GM12892 (cell line): ENCODE measurements at places on chromosomes 3 and 15.

DNA sequence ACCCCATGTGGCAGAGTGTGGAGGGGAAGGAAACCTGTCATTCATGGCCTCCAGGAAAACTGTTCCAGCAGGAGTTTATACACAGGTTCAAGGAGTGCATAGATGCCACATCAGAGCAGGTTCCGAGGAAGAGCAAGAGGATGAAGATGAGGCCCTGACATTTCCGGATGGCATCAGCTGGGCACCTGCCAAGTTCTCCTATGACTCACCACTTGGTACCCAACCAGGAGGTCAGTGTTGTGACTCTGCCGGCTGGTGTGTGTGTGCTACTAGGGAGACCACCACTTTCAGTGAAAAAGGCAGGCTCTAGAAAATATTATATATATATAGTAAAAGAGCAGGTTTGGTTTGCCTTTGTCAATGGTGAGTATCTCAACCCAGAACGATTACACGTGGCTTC is 69.3 kb downstream of the NTRK3 start:
- DNase-seq: no peak

GRCh38 chr15:68821190-68821840 is 620 bp upstream of the ANP32A start:
- no peak for DNase-seq

GRCh38 chr15:22778796-22779195 is 7.6 kb upstream of the NIPA1 start:
- DNase-seq: no peak

DNA sequence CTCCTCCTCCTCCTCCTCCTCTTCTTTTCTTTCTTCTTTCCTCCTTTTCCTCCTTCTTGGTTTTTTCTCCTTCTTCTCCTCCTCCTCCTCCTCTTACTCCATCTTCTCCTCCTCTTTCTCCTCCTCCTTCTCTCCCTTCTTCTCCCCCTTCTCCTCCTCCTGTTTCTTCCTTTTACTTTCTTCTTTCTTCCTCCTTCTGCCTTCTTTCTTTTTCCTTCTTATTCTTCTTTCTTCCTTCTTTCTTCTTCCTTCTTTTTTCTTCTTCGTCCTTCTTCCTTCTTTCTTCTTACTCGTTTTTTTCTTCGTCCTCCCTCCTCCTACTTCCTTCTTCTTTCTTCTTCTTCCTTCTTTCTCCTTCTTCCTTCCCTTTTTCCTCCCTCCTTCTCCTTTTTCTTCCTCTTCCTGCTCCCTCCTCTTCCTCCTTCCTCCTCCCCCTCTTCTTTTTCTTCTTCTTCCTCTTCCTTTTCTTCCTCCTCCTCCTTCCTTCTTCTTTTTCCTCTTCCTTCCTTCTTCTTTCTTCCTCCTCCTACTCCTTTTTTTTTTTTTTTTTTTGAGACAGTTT is 92.1 kb downstream of the SLMAP start:
- no peak for DNase-seq

GRCh38 chr3:15629860-15630597 is 28.5 kb downstream of the BTD start:
- peak; percentile 43 for DNase-seq

DNA sequence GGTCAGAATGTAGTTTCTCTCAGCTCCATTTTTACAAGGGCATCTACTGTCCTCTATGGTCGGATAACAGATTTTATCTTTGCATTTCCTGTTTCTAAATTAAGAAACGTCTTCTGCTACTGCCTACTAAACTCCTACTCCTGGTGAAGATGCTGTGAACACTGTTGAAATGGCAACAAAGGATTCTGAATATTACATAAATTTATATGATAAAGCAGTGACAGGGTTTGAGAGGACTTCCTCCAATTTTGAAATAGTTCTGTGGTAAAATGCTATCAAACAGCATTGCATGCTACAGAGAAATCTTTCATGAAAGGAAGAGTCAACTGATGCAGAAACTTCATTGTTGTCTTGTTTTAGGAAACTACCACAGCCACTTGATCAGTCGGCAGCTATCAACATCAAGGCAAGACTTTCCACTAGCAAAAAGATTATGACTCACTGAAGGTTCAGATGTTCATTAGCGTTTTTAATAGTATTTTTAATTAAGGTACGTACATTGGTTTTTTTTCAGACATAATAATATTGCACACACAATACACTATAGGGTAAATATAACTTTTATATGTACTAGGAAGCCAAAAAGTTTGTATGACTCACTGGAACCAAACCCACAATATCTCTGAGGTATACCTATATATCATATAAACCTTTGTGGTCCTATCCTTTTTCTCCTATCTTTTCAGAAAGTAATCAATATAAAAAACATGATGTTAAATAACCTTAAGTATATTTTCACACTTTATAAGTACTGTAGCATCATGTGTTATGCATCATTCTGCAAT is 156.1 kb downstream of the STAG1 start:
- no peak for DNase-seq

DNA sequence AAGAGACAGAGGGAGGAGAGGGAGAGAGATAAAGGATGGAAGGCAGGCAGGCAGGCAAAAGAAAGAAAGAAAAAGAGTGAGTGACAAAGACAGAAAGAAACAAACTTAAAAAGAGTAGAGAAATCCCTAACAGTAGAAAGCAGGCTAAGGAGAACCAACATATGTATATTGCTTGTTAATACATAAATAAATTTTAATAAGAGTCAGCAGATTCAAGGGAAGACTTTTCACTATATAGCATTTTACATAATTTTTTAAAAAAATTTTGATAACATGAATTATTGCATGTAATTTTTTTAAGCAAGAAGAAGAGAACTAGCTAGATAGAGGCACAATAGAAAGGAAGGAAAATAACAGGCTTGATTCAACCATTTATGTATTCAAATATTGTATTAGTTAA is 291.6 kb downstream of the KCNH8 start:
- no peak for DNase-seq

DNA sequence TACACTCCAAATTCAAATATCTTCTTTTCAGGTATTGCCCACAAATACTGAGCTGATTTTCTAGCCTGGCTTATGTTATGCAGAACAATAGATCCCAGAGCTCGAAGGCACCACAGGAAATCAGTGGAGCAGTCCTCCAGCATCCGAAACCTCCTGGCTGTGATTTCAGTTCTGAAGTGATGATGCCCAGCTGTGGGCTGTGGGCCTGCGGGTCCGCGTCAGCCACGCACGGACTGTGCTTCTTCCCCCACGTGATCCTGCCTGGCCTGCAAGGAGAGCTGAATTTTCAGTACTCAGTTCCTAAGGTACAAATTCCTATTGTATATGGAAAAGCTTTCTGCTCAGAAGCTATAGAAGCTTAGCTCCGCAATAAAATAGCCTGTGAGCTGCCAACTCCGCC is 96.2 kb downstream of the OCA2 start:
- DNase-seq: no peak

- DNase-seq: no peak
Observed at GRCh38 chr3:184734903-184735701, 23.2 kb upstream of the MAGEF1 start.

DNA sequence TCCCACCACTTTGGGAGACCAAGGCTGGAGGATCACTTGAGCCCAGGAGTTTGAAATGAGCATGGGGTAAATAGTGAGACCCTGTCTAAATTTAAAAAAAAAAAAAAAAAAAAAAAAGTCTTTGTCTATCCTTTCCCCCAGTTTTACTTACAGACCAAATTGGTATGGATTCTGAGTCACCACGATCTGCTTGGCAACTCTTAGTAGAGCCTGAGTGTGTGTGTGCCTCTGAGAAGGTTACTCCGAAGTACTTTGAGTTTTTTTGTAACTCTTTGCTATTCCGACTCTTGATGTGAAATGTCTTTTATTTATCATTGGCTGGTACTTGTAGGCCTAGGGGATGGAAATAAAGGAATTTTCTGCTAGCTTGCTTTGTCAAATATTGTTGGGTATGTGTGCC is 63.3 kb downstream of the RBM6 start:
- DNase-seq: no peak

DNA sequence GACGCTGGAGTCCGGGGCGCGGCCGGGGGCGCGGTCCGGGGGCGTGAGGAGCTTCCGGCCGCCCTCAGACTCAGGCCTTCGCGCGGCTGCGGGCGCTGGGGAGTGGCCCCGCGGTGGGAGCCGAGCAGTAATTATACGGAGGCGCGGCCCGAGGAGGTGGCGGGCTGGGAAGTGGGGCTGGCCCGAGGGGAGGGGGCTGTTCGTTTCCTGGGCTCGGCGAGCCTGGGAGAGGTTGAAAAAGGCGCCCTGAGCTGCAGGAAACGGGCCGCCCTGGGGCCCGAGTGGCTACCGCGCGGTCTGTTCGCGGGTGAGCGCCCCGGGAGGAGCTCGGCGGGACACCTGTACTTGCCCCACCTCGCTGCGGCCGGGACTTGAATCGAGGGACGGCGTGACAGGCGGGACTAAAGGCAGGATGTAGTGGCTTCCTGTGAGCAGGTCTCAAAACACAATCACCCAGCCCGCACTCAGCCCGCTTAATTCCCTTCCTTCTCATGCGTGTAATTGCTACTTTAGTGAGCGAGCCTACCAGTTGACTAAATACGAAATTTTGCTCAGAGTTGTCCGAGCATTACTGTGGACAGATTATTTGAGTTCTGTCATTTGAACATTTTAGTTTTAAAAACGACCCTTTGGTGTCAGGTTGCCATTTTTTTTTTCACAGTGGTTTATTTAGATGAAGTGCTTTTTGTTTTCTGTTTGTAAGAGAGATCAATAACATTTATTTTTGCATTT is 860 bp downstream of the RASA2 start:
- DNase-seq: peak; percentile 59

- peak; percentile 70 for DNase-seq
Observed at GRCh38 chr15:89333959-89334509, 590 bp downstream of the POLG start.

- no peak for DNase-seq
Observed at GRCh38 chr3:129224984-129225393, 24.4 kb upstream of the COPG1 start.

DNA sequence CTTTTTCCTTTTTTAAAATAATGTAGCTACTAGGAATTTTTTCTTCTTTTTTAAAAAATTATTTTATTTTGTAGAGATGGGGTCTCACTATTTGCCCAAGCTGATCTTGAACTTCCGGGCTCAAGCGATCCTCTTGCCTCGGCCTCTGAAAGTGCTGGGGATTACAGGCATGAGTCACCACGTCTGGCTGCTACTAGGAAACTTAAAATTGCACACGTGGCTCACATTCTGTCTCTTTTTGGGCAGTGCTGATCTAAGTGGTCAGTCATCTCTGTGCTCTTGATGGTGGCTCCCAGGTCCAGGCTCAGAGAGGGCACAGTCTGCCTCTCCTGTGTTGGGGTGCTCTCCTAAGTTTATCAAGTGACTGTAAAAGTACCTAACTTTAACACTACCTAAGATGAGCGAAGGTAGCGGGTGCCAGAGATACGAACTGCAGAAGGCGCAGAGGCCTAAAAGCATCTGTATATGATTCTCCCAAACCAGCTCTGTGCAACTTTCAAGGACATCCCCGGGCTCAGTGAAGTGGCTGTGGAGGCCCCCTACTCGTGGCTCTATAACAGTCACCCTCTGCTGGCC is 52.9 kb upstream of the SEC13 start:
- DNase-seq: no peak

GRCh38 chr3:56725175-56725574 is 42.1 kb upstream of the TASOR start:
- peak; percentile 37 for DNase-seq

DNA sequence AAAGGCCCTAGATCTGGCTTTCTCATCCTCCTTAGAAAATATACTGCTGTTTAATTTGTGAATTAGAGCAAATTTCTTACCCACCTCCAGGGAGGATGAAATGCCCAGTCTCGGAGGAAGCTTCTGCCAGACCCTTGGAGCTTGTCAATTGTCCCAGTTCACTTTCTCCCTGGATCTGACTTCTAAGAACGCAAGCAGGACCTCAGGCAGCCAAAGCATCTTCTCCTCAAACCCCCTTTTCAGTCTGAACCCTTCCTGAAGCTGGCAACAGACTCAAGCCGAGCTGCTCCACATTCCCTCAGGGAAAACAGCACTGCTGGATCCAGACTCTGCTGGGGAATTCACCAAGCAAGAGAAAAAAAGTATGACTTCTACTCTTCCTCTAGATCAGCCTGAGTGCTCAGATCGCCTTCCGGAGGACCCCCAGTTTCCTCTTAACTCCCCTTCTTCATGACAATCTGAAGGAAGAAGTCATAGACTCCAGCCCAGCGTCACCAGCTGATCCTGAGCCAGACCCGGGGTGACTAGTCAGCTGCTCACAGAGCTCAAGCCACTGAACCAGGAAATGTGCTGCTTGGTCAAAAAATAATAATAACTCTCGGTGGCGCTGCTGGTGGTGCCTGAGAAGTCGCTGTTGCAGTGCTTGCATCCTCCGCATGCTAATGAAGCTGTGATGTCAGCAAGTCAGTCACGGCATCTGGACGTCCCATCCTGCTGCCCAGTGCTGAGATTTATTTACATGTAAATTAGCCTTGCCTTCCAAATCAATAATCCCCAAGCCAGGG is at the start of gene PRICKLE2:
PRICKLE2 (minus strand) TSS at position 641 of the 785 bp plus-strand sequence. CDS start 26,539 bp downstream, outside the sequence.
- no peak for DNase-seq

DNA sequence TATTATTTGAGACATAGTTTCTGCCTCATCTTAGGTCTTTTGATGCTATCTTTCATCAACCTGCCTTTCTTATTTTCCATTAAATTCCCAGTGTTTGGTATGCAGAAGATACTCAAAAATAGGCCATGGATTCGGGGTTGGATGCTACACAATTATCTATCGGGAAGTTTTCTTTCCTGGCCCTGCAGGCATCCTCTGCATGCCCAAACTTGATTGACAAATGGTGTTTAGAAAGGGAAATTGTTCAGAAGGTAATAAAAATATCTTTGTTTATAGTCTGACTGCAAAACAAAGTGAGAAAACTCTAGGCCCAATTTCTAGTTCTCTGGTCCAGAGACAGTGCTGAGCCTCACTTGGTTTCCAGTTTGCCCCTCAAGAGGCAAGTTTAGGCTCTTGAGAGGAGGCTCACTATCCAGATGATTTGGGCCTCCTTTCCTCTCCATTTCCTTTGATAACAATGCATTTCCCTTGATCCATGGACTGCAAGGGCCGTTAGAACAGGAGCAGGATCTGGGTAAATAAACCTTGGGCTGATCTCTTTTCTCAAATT is 157.1 kb upstream of the DPH6 start:
- DNase-seq: no peak

GRCh38 chr15:82231842-82232241 is 30.7 kb downstream of the EFL1 start:
- DNase-seq: no peak

DNA sequence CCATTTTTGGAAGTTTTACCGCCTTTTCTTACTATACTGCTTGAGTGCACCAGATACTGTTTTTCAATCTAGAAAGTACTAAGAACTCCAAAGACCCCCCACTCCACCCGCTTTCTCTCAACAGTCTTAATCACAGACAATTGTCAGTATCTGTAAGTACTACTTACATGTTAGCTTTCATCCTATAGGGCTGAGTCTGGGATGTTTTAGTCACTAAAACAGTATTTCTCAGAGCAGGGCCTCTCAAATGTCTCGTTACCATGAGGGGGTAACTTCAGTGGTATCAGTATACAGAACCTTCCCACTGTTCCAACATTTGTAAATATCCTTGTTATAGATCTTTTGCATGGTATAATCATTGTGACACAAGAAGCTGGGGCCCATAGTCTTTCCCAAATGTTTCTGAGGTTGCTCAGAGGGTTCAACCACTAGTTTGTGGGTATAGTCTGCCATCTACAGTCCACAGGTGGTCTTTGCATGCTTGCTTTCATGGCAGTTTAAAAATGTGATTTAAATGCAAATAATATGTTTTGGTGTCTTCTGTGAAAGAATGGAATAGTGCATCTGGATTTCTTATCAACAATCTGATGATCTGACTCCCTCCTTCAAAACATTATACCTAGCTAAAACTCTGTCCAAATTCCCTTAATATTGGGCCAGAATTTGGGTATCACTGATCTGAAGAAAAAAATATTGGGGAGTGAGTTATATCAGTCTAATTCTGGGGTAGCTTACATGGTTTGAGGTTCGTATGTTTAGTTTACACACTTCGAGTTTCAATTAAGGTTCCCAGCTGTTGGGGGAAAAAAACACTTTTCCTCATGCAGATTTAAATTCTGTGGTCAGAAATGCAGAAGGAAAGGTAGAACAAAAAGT is 18.0 kb upstream of the DNAJC13 start:
- no peak for DNase-seq
